ENCODE measurements at places on chromosomes 11 and 22.
A peak's percentile ranks its signal among the peaks of the same experiment; 100 is the strongest.

DNA sequence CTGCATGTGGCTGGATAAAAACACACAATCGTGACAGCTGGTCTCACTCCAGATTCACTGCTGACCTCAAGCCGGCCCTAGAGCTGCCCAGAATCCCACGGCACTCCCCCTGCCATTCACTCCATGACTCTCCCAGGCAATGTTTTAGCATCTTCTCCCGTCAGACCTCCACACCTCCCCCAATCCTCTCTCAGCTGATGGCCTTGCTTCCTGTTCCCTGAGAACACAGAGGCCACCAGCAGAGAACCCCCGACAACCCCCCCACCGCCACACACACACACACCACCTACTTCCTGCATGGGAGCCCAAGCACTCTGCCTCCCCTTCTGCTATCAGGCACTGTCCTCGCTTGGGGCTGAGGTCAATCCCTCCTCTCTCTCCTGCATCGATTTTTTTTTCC is 9.3 kb downstream of the TNKS1BP1 start:
- peak; percentile 85 for DNase-seq

- no peak for DNase-seq
Measured at GRCh38 chr11:111846063-111846462, 25.3 kb downstream of the ALG9 start.

- no peak for DNase-seq
Measured at GRCh38 chr22:38335077-38335476, 17.8 kb upstream of the CSNK1E start.

- DNase-seq, result no peak
Measured at GRCh38 chr22:38423512-38424503, 31.2 kb downstream of the KCNJ4 start.

- DNase-seq, result no peak
Measured at GRCh38 chr11:27721264-27722116, 21.2 kb upstream of the BDNF start.

DNA sequence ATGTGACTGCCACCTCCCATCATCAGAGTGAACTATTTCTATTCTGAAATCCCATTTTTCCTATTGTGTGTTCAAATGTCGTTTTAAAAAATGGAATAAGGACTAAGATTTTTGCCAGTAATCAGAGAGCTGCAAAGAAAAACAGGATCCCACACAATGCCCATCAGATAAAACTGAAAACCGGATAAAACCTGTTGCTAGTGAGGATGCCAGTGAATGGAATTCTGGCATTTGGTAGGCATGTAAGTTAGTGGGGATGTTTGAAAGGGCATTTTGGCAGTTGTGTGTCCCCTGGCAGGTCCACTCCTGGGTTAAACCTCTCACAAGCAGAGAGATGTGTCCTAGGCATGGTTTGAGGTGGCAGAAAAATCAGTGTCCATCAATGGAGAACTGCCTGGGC is 6.2 kb downstream of the DRAP1 start:
- no peak for DNase-seq

DNA sequence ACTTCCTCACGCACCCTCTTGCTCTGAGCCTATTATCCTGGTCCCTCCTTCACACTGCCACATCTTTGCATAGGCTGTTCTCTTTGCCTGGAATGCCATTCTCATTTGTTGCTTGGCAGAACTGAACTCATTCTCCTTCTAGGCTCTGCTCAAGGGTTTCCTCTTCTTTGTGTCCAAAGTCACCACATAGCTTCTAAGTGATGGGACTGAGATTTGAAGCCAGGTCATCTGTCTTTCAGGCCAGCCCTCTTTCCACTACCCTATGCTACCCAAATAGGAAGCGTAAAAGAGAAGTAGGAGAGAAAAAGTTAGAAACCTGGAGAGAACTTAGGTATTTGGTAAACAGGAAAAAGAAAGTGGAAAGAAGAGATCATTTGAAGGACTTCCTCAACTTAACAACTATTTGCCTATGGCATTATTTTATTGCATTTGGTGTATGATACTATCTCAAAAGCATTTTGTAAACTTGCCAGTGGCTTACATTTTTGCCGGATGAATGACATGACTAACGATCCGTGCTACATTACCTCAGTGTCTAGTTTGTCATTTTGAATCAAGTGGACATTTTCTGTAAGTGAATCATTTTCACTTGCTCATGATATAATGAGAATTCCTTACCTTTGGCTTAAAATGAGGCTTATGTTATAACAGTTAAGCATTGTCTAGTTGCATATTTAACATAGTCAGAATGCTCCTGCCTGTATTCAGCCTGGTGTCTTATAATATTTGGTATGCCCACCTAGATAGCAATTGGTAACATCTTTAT is 18.5 kb downstream of the NF2 start:
- no peak for DNase-seq

DNA sequence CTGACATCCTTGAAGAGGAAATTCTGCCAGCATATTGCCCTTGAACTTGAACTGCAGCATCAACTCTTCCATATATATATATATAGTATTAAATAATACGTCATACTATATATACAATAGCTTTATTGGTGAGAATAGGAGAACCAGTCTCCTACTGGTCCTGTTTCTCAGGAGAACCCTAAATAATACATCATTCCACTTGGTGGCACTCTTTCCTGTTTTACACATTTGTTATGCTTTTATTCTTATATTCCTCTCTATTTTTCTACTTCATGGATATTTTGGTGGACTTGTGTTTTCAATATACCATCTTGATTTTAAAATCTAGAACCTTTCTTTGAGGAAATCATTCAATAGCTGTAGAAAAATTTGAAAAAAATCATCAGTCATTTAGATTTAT is 193.3 kb downstream of the TRPC6 start:
- DNase-seq, result no peak

- no peak for DNase-seq
Measured at GRCh38 chr11:80146232-80146631, 705.4 kb upstream of the TENM4 start.

DNA sequence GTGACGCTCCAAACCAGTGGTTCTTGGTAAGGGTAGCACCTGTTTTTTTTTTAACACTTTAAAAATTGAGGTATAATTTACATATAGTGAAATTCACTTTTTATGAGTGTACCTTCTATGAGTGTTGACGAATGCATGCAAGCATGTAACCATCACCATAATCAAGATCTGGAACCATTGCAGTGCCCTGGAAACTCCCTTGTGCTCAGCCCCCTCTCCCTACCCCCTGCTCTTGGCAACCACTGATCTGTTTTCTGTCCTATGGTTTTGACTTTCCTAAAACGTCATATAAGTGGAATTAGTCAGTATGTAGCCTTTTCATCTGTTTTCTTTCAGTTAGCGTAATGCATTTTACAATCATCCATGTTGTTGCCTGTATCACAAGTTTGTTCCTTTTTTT is 212.2 kb downstream of the GRIK4 start:
- no peak for DNase-seq

DNA sequence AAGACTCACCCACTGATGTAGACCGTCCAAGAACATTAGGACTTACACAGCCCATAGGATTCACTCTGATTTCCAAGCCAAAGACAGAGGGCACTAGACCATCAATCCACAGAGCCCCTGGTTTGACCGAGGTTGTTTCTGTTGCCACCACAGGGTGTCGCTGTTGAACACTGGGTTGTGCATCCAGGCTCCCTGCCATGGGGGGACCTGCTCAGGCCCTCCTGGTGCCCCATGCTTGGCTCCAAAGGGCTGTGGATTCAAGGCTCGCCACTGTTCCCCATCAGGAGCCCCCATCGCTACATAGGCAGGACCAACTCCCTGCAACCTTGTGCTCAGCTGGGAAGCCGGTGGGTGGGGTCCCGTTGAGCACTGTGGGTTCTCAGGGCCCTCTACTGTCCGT is 128.0 kb upstream of the ANO1 start:
- DNase-seq, result no peak

DNA sequence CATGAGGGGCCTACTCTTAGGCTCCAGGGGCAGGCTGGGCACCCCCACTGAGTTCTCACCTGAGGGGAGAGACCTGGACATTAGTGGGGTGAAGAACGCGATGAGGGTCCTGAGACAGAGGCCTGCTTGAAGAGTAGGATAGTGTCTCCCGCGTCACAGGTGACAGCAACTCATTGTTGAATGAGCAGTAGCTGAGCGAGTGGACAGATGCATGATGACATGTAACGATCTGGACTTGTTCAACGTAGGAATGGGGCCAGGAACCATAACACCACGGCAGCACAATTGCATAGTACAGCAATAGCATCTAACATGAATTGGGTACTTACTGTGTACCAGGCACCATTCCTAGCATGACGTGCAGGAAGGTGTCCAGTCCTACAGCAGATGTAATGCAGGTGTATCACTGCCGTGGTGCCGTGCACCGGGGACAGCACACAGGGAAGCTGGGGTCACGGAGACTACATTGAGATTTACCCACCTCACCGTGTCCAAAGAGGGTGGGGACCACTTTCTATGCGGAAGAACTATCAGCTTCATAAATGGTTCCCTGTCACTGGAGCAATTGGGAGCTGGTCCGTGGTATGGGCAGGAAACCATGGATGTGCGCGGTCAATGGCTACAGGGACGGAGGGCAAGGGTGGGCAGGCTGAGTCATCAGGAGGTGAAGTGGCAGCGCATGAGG is 1019.1 kb downstream of the TBC1D22A start:
- DNase-seq, result no peak

- DNase-seq, result no peak
Measured at GRCh38 chr22:46731246-46732040, 6.6 kb downstream of the CERK start.

GRCh38 chr22:19240813-19241592 is 50.5 kb downstream of the CLTCL1 start:
- DNase-seq, result no peak

DNA sequence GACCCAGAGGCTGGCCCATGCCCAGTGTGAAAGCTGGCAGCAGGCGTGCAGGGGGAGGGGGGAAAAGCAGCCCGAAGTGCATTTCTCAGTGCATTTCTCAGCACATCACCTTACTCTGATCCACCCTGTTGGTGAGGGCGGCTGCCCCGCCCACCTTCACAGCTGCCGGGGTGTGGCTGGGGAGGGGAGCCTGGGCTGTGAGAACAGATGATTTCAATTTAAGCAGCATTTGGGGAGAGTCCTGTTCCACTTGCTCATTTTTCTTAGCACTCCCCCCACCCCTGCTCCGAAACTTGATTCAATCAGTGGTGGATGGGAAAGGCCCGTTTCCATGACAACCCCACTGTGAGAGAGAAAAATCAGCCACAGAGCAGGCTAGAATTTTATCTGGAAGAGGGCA is 84.8 kb downstream of the SNX19 start:
- DNase-seq, result no peak

DNA sequence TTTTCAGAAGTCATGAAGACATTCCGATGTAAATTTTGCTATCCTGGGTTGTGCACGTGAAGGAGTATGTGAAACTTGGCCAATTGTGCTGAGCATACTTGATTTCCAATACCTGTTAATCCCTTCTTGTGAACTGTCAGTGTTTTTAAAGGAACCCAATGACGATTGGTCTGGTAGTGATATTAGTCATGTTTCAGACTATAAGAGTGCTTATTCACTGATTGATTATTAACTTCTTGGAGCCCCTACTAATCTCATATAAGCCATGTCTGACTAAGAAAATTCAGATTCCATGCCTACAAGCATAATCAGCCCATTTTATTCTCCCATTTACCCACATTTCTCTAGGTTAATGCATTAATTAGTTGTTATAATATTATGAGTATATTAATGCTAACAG is 330.8 kb upstream of the MTNR1B start:
- DNase-seq, result no peak

GRCh38 chr11:117796456-117796871 is 552 bp downstream of the DSCAML1 start:
- no peak for DNase-seq

DNA sequence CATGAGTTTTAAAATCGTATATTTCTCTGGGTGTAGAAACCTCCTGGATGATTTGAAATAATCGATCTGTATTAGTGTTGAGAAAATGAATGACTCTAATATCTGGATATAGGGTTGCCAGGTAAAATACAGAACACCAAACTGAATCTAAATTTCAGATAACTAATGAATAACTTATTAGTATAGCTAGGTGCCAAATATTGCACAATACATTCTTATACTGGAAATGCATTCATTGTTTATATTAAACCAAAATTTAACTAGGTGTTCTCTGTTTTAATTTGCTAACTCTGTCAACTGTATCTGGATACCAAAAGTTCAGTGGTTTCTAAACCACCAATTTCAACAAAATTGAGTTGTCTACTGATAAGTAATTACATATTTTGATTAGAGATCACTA is 2.5 kb upstream of the BIRC3 start:
- no peak for DNase-seq
